Caco-2 (cell line): ENCODE measurements at places on chromosomes 4 and X. TPM values are rescaled to one million over a fixed set of nuclear protein-coding genes. Genes with fewer than 3 reads are reported as not detected.

DNA sequence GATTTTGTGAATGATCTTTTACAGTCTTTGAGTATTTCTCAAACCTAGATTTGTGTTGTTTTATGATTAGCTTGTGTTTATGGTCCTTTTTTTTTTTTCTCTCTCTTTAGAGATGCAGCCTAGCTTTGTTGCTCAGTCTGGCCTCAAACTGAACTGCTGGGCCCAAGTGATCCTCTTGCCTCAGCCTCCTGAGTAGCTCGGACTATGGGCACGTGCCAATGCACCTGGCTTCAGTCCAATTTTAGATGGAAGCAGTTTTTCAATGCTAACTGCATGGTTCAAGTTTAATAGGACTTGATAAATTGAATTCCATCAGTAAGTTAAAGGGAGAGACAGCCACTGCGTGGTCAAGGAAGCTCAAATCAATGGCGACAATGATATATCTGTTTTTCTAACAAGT lies 3.8 kb upstream of the FGG start:
- DNase-seq, result no peak
- peaks cover 45% of the 10 kb centered on the region for H3K4me1 ChIP-seq
- H3K4me3 ChIP-seq, result no peak overlapping the region
- no peak overlapping the region for H3K27ac ChIP-seq
- H3K36me3 ChIP-seq, result no peaks in the 10 kb centered on the region

DNA sequence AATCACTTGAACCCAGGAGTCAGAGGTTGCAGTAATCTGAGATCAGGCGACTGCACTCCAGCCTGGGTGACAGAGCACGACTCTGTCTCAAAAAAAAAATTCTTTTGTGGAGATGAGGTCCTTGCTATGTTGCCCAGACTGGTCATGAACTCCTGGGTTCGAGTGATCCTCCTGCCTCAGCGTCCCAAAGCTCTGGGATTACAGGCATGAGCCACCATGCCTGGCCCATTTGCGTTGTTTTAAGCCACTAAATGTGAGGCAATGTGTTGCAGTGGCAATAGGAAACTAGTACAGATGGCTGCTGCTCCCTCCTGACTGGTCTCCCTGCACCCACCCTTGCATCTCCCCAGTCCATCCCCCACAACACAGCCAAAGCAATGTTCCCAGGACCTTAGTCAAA lies 40.0 kb upstream of the APLN start:
- no peak for DNase-seq
- H3K27me3 ChIP-seq, result no peaks in the 10 kb centered on the region
- H3K4me1 ChIP-seq, result 0 out of 2 replicates have a peak, but pooled peaks cover 8% of the 10 kb centered on the region
- no peak overlapping the region for H3K27ac ChIP-seq

GRCh38 chr4:826508-827208 lies 729 bp upstream of the CPLX1 start:
- peak; percentile 27 for DNase-seq
- no peak overlapping the region for H3K27ac ChIP-seq
- no peaks in the 10 kb centered on the region for H3K36me3 ChIP-seq
- H3K4me1 ChIP-seq, result peaks cover 4% of the 10 kb centered on the region; the same call in 1 of the 2 replicates

GRCh38 chrX:136210806-136211205 lies 40.4 kb downstream of the MAP7D3 start:
- no peak for DNase-seq
- H3K27me3 ChIP-seq, result no peaks in the 10 kb centered on the region
- H3K27ac ChIP-seq, result no peak overlapping the region
- H3K36me3 ChIP-seq, result no peaks in the 10 kb centered on the region

DNA sequence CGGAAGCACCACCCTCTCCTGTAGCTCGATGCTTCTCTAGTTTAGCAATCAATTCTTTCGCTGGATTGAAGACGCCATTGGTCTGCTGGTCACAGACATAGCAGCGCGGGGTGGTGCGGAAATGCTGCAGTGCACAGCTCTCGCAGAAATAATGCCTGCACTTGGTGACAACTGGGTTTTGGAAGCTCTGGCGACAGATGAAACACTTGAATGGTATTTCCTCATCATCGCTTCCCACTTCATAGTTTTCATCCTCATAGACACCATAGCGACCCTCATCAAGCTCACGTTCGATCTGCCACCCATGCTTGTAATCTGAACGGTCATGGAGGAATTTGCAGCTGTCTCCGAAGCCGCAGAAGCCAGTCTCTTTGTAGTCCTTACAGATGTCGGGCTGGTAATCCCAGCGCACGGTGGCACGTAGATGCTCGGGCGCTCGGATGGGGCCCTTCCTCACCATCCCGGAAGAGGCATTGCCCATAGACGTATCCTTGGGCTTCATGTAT lies 854 bp downstream of the RNF113A start:
- H3K4me1 ChIP-seq, result no peaks in the 10 kb centered on the region
- H3K4me3 ChIP-seq, result peak overlapping the region; percentile 74
- H3K36me3 ChIP-seq, result no peaks in the 10 kb centered on the region
- no peaks in the 10 kb centered on the region for H3K27me3 ChIP-seq

- no peaks in the 10 kb centered on the region for H3K4me1 ChIP-seq
- no peaks in the 10 kb centered on the region for H3K36me3 ChIP-seq
- H3K4me3 ChIP-seq, result no peak overlapping the region
- H3K27me3 ChIP-seq, result no peaks in the 10 kb centered on the region
- DNase-seq, result no peak
These were observed 94.9 kb downstream of the EMCN start for GRCh38 chr4:100422894-100423293.

DNA sequence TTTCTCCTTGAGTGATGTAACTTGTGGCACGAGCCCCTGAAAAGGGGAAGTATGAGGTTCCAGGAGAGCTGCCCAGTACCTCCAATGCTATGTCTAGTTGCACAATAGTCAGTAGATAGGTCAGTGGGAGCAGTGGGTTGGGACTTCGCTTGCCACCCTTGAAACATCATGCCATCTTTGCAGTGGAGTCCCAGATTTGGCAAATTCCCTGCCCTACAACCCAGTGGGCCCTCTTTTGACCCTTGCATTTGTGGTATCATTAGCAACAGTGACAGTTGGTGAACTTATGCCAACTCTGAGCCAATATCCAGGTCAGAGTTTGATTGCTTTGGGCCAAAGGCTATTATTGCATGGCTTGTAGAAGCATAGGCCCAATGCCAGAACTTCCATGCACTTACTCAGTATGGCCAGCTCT lies 12.3 kb downstream of the FHL1 start:
- H3K4me3 ChIP-seq, result no peak overlapping the region
- H3K36me3 ChIP-seq, result no peaks in the 10 kb centered on the region
- no peak for DNase-seq
- H3K27me3 ChIP-seq, result no peaks in the 10 kb centered on the region
- no peak overlapping the region for H3K27ac ChIP-seq

GRCh38 chr4:56234098-56234497 lies 153.2 kb downstream of the AASDH start:
- no peaks in the 10 kb centered on the region for H3K36me3 ChIP-seq
- no peaks in the 10 kb centered on the region for H3K27me3 ChIP-seq
- no peak overlapping the region for H3K4me3 ChIP-seq
- peaks cover 50% of the 10 kb centered on the region for H3K4me1 ChIP-seq
- DNase-seq, result no peak
- H3K27ac ChIP-seq, result no peak overlapping the region

DNA sequence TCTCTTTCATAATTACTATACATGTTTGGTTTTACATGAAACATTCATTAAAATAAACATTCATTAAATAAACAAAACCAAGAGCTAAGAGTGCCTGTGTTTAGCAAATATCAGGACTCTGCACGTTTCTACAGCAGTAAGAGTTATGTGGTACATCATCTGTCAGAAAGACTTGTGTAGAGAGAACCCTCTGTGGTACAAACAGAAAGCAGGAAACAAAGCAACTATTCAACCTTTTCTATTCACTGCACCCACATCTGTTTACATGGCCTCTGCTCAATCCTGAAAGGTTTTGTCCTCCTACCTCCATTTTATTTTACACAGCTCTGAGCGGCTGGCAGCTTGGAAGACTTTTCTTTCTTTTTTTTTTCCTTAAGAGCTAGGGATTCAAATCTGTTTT lies 90.7 kb upstream of the PCDH18 start:
- no peak overlapping the region for H3K27ac ChIP-seq
- DNase-seq, result no peak
- no peak overlapping the region for H3K4me3 ChIP-seq
- no peaks in the 10 kb centered on the region for H3K27me3 ChIP-seq

DNA sequence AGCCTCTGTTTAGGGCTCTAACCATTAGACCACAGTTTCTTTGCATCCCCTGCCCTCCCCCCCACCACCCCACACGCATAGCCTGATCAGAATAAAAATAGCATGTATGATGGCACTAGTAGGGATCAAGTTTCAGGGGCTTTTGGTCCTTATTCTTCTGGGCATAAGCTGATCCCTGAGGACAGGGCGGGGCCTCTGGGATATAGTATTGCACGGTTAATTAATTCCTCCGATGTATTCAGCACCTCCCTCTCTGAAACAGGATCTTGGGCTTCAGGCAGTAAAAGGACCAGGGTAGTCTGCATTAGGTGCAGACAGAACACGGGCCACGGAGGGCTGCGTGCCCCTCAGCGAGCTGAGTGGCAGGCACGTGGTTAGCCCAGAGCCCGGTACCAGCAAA lies 57.1 kb downstream of the ELF4 start:
- peaks cover 1% of the 10 kb centered on the region; the same call in 1 of the 2 replicates for H3K36me3 ChIP-seq
- H3K27ac ChIP-seq, result no peak overlapping the region
- no peaks in the 10 kb centered on the region for H3K27me3 ChIP-seq
- H3K4me1 ChIP-seq, result no peaks in the 10 kb centered on the region
- H3K4me3 ChIP-seq, result no peak overlapping the region
- DNase-seq, result no peak

- no peaks in the 10 kb centered on the region for H3K36me3 ChIP-seq
- H3K4me3 ChIP-seq, result no peak overlapping the region
- no peak for DNase-seq
- H3K27me3 ChIP-seq, result no peaks in the 10 kb centered on the region
- no peak overlapping the region for H3K27ac ChIP-seq
- no peaks in the 10 kb centered on the region for H3K4me1 ChIP-seq
These were observed 228.7 kb upstream of the ANKRD50 start for GRCh38 chr4:124941267-124941666.

DNA sequence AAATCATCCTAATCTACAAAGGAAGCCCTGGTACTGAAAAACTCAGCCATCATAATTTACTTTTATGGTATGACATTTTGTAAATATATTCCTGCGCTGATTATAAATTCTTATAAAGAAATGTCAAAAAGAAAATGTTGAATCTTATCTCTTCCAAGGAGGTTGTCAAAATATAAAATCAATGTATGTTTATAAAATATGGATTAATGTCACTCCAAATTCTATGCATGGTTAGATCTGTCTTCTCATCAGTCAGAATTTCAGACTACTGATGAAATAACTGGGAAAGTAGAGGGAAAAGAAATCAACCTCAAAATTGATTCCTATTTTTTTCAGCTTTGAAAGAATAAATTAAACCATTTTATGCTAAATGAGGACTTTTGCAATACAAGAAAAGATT lies 120.0 kb upstream of the MAB21L2 start:
- H3K4me1 ChIP-seq, result no peaks in the 10 kb centered on the region
- H3K27me3 ChIP-seq, result no peaks in the 10 kb centered on the region
- no peak overlapping the region for H3K4me3 ChIP-seq
- DNase-seq, result no peak

The TMEM154 gene
- total RNA-seq, result 2.6 and 4.6 TPM in 2 replicates

- DNase-seq, result peak; percentile 22
- H3K36me3 ChIP-seq, result no peaks in the 10 kb centered on the region
- no peak overlapping the region for H3K4me3 ChIP-seq
- H3K27ac ChIP-seq, result no peak overlapping the region
- H3K4me1 ChIP-seq, result no peaks in the 10 kb centered on the region
These were observed 101.4 kb upstream of the RAB40AL start for GRCh38 chrX:102835504-102836146.

GRCh38 chrX:122787231-122787630 lies 396.8 kb upstream of the GRIA3 start:
- H3K36me3 ChIP-seq, result no peaks in the 10 kb centered on the region
- no peaks in the 10 kb centered on the region for H3K27me3 ChIP-seq
- no peaks in the 10 kb centered on the region for H3K4me1 ChIP-seq
- DNase-seq, result no peak

- DNase-seq, result no peak
- H3K4me3 ChIP-seq, result no peak overlapping the region
- no peaks in the 10 kb centered on the region for H3K27me3 ChIP-seq
These were observed 1583.3 kb downstream of the STIM2 start for GRCh38 chr4:28443801-28444412.

The RNF128 gene
- total RNA-seq, result 42.0 and 42.4 TPM in 2 replicates

The XK gene
- total RNA-seq, result 1.7 and 2.6 TPM in 2 replicates

The CXorf51A gene
- total RNA-seq, result not detected in 2 replicates

GRCh38 chrX:85517994-85518718 lies 138.7 kb upstream of the POF1B start:
- peaks cover 7% of the 10 kb centered on the region for H3K4me1 ChIP-seq
- H3K36me3 ChIP-seq, result no peaks in the 10 kb centered on the region
- no peak for DNase-seq
- no peaks in the 10 kb centered on the region; the same call in 1 of the 2 replicates for H3K27me3 ChIP-seq

DNA sequence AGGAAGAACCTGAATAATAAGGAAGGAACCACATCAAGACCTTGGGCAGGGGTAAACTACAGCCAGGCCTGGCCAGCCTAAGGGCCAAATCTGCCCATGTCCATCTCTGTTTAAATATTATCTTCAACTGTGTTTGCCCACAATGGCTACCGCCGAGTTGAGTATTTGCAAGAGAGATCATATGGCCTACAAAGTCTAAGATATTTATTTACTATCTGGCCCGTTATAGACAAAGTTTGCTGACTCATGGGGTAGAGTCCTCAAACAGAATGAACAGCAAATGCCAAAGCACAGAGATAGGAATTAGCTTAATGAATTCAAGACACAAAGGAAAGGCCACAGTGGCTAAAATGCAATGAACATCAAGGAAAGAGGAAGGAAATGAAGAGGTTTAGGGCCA lies 44.8 kb downstream of the RPS6KA3 start:
- H3K27ac ChIP-seq, result peak overlapping the region; percentile 37
- no peaks in the 10 kb centered on the region for H3K27me3 ChIP-seq
- DNase-seq, result no peak

GRCh38 chr4:139902321-139903320 lies 237.0 kb downstream of the MGST2 start:
- DNase-seq, result no peak
- no peak overlapping the region for H3K4me3 ChIP-seq

GRCh38 chr4:10276152-10276551 lies 159.6 kb upstream of the WDR1 start:
- no peak for DNase-seq
- no peak overlapping the region for H3K4me3 ChIP-seq
- no peaks in the 10 kb centered on the region for H3K27me3 ChIP-seq
- H3K27ac ChIP-seq, result no peak overlapping the region

The FAM50A gene
- total RNA-seq, result 75.9 and 82.3 TPM in 2 replicates

GRCh38 chrX:13620207-13620606 lies 32.7 kb upstream of the TCEANC start:
- no peaks in the 10 kb centered on the region for H3K4me1 ChIP-seq
- H3K4me3 ChIP-seq, result no peak overlapping the region
- no peaks in the 10 kb centered on the region for H3K27me3 ChIP-seq
- no peak overlapping the region for H3K27ac ChIP-seq
- no peak for DNase-seq
- no peaks in the 10 kb centered on the region for H3K36me3 ChIP-seq

- no peak overlapping the region for H3K4me3 ChIP-seq
- no peaks in the 10 kb centered on the region for H3K36me3 ChIP-seq
- no peaks in the 10 kb centered on the region for H3K4me1 ChIP-seq
- no peaks in the 10 kb centered on the region for H3K27me3 ChIP-seq
These were observed 707.8 kb downstream of the STIM2 start for GRCh38 chr4:27568236-27568951.

- no peaks in the 10 kb centered on the region for H3K36me3 ChIP-seq
- no peaks in the 10 kb centered on the region for H3K4me1 ChIP-seq
- H3K27ac ChIP-seq, result no peak overlapping the region
- DNase-seq, result no peak
- no peak overlapping the region for H3K4me3 ChIP-seq
These were observed 225.3 kb downstream of the PPP3CA start for GRCh38 chr4:101122019-101122418.
